ENCODE measurements at places on chromosomes 2 and 18.
A peak's percentile ranks its signal among the peaks of the same experiment; 100 is the strongest.

DNA sequence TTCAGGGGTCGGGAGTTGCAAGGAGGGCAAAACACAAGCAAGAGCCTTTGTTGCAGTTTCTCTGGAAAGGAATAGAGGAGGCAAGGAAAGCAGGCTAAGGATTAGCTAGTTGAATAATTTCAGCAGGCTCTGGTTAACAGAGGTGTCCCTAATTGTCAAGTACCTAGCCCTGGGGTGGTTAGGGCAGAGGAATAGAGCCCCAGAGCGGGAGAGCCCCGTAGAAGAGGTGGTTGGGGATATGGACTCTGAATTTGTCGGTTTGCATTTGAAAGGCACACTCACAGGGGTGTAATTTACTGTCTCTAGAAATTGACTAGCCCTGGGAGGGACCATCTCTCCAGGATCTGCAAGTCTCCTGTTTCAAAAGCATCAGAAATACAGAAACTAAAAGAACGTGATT, 1030.2 kb downstream of the TMEM182 start:
- DNase-seq: no peak

DNA sequence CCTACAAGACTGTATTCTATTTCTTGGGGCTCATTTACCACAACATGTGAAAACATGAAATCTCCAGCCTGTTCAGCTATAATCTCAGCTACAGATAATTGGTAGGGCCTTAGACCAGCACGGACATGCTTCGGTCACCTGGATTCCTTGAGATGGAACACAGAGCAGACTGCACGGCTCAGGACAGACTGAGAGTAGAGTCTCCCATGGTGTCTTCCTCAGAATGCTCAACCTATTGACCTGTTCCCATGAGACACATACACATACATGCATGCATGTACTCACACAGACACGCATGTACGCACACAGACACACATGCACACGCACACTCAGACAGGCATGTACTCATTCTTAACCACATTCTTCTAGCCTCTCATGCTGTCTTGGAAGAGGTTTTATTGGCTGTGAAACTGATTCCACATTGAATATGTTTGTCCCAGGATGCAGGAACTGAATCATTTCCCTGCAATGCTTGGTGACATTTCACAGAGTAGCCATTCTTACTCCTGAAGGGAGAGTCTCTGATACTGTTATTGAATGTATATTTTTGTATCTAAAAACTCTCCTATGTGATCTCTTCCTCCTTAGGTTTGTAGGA, 23.5 kb upstream of the BZW1 start:
- DNase-seq: no peak

GRCh38 chr2:236415684-236416444, 151.7 kb upstream of the ASB18 start:
- no peak for DNase-seq

- no peak for DNase-seq
Measured at GRCh38 chr18:46555724-46556123, 101.3 kb downstream of the LOXHD1 start.

DNA sequence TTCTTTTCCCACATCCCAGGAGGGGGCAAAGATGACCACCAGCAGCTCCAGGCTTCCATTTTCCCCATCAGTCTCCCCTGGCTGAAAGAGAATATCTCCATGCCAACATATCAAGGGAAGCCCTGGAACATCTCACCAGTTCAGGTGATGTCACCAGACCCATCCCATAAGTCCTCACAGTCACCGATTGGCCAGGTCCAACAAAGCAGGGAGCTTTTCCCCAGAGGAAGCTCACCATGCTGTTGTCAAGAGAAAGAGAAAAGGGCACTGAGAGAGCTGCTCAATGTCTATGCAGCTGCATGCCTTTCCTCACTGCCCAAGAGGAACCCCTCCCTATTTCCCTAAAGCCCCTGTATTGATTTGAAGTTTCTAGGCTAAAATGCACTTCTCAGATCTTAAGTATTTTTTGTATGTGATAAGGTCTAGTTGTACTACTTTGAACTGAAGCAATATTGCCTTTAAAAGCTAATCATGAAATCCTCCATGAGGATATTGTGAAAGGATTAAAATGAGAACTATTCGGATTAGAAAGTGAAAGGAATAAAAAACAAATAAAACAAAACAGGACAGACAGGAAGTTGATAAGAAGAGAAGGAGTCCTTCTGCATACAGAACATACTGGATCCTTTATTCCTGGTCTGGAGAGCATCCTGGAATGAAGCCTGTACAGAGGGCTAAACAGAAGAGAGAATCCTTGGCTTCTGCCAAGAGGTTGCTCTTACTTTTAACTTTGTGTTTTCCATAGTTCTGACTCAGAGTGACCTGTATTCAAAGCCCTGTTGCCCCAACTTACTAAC, 45.2 kb upstream of the CTIF start:
- no peak for DNase-seq

GRCh38 chr2:206176901-206177300, 17.2 kb downstream of the EEF1B2 start:
- no peak for DNase-seq

DNA sequence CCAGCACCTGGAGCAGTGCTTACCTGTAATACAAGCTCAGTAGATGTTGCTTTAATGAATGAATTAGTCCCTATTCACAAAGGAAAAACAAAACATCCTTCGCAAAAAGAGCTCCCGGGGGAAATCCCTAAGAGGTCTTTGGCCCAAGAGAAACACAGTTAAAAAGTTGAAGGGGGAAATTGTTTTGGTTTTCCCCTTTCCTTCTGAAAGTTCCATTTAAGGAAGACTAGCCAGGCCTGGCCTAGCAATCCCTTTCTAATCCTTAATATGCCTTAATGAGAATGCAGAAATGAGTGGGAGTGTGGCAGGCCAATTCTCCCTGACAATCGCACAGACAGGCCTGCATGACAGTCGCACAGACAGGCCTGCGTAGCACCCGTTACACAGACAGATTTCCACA, 33.5 kb upstream of the REL start:
- DNase-seq: no peak

DNA sequence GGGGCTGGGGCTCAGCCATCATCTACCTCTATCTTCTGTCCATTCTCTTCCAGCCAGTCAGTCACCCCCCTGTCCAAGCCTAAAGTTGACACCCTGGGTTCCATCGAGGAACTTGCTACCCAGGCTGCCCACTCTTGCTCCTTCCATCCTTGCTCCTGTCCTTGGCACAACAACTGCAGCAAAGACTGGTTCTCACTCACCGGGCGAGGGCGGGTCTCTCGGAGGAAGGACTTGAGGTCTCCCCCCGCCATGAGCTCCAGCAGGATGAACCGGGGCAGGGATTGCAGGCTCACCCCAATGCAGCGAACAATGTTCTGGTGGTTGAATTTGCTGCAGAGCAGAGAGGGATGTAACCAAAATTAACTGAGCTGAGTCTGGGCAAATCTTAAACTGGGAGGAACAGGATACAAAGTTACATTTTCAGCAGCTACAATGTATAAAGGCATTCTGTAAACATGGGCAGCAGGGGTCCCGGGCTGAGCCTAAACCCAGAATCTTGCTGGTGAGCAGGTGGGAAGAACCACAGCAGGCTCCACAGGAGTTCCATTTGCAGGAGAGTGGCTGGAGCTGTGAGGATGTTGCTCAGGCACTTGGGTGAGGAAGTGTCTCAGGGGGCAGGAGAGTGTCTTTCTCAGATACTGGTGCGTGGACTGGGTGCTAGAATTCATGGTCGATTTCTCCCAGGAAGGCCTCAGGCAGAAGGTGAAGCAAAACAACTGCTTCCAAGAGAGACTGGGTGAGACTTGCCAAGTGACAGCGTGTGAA, 105.5 kb downstream of the CLIP4 start:
- no peak for DNase-seq

- DNase-seq: no peak
Measured at GRCh38 chr2:20551260-20551944, 99.5 kb downstream of the HS1BP3 start.

DNA sequence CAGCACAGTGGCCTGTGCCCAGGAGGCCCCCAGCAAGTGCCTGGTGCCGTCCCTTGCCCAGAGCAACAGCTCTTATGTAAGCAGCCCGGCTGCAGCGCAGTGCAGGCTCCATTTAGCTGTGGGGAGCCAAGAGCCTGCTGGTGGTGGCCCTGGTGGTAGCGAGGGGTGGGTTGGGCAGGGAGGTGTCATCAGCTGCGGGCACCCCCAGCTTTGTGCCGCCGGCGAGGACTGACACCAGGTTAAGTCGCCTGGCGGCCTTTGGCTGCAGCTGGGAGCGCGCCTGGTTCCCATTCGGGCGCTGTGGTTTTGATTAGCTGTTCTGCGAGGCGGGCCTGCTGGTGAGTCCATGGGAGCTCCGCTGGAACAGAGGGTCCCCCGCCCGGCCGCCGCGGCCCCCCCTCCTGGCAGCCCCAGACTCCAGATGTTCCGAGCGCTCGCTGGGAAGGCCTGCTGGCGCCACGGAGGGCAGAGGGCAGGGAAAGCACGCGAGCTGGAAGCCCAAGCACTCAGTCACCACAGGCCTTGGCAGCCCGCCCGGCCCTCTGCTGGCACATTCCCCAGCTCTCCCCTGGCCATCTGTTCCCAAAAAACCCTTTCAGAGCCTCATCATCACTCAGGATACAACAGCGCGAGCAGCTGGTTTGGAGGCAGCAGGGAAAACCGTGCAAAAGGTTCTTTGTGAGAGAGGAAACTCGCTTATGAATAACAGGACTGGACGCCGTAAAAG, 18.4 kb downstream of the ATOH8 start:
- DNase-seq: peak; percentile 91

- no peak for DNase-seq
Measured at GRCh38 chr2:202965810-202966460, 48.7 kb upstream of the NBEAL1 start.

DNA sequence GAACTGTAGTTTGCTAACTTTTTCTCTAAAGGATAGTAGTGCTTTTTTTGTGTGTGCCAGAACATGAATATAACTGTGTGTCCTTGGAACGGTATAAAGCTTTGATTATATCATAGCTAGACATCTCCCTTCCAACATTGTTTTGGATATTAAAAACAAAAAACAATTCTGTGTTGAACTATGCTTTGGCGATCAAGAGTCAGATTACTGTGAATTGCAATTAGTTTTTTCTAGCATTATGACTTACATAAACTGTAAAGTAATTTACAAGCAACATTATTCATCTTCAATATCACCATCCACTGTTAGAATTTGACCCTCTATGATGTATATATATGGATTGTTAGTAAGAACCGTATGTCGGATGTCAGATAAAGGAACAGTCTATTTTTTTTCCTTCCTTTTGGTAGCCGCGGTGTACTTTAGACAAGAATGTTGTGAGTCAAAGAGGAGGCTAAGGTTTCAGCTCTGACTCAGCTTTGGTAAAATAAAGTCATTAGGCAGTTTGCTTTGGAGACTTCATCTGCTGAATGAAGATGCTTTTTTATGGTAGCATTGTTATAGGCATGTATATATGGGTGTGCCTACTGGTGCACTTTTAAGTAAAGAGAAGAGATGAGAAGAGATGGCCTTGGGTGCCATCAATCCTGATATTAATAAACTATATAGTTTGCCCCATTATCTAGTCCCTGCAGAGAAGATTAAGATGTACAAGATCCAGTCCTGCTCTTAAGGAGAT, 76.4 kb downstream of the LTBP1 start:
- DNase-seq: no peak

DNA sequence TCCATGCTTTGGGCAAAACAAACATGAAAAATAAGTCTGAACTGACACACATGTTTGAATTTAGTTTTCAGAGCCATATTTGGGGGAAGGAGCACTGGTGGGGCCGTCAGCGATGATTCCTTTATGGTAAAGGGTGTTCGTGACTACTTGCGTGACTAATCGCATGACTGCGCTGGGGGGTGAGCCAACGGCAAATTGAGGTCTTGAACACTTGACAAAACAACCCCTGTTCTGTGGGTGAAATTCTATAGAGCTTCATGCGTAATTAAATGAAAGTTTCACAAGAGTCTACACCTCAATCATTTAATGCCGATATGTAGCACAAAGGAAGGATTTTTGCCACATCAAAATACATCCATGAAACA, 127.5 kb upstream of the CYP1B1 start:
- no peak for DNase-seq

DNA sequence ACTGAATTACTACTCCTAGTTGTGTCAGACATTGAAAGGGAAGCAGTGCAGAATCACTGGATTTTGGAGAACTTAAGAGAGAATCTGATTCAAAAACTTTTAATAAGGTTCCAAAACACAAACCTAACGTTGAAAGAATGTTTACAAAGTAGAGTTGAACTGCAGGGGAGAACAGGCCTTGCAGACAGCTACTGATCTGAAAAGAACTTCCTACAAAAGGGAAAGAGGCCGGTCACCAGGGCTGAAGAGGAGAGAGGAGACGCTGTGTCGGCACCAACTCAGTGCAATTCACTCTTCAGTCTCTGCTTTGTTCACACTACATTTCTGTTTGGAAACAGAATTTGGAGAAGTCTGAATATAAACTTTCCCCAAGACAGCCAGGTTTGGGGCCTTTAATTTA, 124.0 kb downstream of the GAREM1 start:
- no peak for DNase-seq

DNA sequence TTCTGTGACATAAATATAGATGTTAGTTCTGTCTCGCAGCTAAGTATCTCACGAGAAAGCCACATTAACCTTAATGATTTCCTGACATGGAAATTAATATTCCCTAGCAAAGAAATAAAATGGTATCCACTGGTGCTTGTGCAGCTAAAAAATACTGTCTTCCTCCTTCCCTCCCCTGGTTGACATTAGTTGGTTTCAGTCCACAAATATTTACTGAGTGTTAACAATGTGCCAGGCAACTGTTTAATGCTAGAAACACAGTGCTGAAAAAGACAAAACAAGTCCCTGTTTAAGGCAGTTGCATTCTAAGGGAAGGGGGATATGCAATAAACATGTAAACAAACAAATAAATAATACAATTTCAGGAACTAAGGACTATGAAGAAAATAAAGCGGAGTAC, 44.2 kb upstream of the VPS54 start:
- DNase-seq: no peak

DNA sequence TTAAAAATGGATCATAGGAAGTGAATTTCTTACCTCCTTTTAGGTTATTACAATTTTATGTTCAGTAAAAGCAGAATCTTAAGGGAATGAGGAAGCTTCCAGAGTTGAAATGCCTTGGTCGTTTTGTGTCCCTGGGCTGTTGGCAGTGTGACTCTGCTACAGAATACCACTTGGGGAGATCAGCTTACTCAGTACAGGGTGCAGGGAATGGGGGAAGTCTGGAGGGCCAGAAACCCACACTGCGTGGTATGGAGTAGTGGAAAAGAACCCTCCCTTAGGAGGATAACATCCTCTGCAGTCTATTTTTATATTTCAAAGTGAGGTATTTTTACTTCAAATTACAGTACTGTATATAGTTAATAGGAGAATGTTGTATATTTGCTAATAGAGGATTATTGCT, 51.1 kb downstream of the R3HDM1 start:
- DNase-seq: no peak

DNA sequence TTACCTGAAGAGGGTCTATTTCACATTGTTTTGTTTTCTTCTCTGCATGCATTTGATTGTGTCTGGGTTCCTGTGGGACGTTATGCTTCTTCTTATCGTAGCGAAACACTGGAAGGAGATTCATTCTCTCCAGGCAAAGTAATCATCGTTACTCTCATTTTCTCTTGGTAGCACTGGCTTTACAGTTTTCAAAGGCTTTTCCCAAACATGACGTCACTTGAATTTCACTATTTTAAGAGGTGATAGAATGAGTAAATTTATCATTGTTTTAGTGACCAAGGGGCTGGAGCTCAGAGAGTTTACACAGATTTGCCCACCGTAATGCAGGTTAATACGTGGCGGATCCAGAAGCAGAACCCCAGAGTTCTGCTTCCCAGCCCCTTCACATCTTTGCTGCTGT, 391.4 kb downstream of the DCDC2C start:
- DNase-seq: no peak

GRCh38 chr2:11175293-11175795, 20.1 kb downstream of the SLC66A3 start:
- DNase-seq: no peak

GRCh38 chr2:72921088-72921851, 4.0 kb downstream of the EMX1 start:
- DNase-seq: no peak

Measured in transverse colon (tissue), 4 donors.